Upper lobe of left lung (tissue), 6 donors: ENCODE measurements at places on chromosomes 7 and 10.

GRCh38 chr10:30928742-30929141 lies 102.9 kb downstream of the ZNF438 start:
- no peak for DNase-seq

- DNase-seq: no peak
These were observed 7.6 kb upstream of the C10orf105 start for GRCh38 chr10:71727105-71727737.

DNA sequence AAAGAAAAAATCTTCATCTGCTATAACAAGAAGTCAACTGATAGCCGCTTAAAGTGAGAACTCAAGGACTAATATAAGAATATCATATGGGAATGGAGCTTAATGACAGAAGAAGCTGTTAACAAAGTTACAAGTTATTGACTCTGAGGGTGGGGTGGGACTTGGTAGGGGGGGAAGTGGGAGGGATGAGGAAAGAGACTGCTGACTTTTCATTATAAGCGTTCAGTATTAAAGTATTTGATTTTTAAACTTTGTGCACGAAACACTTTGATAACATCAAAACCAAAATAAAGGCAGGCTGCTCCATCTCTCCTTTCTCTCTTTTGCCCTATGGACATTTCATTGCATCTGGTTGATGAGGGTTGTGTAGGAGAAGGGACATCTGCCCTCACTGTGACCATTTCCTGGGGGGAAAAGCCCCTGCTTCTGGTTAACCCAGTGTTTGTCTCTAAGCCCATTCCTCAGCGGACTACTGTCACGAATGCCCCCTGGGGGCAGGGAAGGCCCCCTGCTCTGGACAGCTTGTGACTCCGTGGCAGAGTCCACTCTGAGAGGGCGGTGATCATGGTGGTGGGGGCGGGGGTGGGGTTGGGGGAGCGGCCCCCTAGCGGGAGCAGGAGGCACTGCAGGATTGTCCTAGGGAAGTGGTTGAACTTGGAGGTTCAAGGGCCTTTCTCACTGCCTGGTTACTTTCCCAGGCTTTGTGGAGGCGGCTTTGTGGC lies 17.4 kb downstream of the SLC13A4 start:
- DNase-seq: no peak

DNA sequence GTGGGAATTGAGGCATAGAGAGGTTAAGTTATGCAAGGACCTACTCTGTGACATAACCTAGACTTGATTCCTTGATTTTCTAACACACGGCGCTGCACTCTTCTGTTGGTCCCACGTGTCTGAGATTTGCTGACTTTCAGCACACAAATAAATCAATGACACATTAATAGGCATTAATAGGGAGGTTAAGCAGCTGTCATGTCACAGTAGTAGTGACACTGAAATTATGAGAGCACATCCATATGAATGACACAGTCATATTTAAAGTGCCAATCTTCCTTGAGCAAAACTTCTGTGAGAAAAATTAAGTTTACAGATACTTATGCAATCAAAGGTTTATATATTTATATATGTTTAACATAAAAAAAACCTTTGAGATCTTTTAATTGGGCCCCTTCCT lies 805.4 kb upstream of the SORCS1 start:
- DNase-seq: no peak

GRCh38 chr7:116258734-116259133 lies 48.4 kb downstream of the TES start:
- no peak for DNase-seq

DNA sequence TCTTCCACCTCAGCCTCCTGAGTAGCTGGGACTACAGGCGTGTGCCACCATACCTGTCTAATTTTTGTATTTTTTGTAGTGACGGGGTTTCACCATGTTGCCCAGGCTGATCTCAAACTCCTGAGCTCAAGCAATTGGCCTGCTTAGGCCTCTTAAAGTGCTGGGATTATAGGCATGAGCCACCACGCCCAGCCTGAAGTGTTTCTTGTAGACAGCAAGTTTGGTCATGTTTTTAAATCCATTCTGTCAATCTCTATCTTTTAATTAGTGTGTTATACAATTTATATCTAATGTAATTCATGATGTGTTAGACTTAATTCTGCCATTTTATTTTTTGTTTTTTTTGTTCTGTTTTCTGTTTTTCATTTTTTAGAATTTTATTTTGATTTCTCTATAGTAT lies 17.2 kb upstream of the MXI1 start:
- no peak for DNase-seq

GRCh38 chr10:60914690-60915141 lies 29.3 kb downstream of the RHOBTB1 start:
- no peak for DNase-seq

DNA sequence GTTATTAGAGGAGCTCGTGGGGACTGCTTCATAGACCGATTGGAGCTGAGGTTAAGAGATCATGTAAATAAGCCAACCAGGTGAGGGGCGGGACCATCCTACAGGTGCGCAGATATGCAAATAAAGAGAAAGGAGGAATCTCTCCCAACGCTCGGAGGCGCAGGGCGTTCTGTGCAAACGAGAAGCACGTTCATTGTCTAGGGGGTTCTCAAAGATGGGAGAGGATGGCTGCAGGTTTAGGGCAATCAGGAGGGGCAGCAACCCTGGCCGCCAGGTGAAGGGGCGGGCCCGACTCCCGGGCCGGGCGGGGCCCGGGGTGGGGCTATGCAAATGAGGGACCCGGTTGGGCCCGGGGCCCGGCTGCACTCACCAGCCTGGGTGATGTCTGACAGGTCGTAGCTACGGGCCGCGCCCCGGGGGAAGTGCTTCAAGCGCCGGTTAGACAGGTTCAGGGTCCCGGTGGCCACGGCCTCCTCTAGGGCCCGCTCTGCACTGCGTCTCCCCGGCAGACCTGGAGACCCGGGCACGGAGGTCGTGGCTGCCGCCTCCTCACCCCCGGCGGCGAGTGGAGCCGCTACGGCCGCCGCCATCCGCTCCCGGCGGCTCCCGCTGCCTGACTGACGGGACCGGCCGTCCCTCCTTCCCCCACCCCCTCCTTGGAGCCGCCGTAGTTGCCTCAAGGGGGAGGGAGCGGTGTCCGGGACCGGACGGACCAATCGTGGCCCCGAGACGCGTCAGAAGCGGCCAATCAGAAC lies at the start of gene LRCH4:
Gene LRCH4, minus strand, starts transcription at position 619 of the 755 bp plus-strand sequence. Its CDS starts 29 bp downstream, at position 590.
- peak; percentile 77 for DNase-seq

- DNase-seq: no peak
These were observed 52.4 kb downstream of the CAMK2B start for GRCh38 chr7:44272981-44273380.

DNA sequence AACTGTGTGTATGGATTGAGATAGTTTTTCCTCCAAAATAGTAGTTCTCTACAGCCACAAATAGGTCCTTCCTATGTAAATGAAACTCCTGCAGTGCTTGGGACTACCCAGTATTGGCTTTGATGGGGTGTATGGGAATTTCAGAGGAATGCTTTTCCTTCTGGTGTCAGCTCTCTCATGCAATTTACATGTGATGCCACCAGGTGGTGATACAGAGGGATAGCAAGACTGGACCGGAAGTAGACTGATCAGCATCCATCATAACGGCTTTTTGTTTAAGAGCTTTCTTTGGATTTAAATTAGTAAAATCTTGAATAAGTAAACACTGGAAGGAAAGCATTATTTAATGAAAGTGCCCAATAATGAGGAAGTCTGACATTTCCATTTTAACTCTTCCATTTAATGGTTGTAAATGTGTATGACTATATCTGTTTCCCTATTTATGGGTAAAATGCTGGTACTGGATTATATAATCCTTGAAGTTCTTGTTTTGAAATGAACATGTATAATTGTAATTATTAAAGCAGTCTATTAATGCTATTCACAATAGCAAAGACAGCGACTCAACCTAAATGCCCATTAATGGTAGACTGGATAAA lies 22.7 kb downstream of the DYNC1I1 start:
- no peak for DNase-seq

DNA sequence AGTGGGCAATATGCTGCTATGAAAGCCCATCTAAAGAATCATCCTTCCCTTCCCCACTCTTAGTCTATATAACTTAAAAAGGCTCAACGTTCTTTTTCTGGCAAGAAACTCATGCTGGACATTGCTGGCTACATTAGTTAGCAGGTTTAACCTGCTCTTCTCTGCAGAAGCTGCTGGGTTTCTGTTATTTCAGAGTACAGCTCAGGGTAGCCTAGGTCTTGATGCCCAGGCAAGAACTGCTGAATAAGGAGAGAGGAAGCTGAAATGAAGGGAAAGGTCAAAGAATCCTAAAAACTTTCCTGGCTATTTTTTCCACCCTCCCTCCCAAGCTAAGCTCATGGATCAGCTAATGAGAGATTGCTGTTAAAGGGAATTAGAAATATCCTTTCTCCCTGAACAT lies 79.4 kb downstream of the ANKIB1 start:
- DNase-seq: no peak

DNA sequence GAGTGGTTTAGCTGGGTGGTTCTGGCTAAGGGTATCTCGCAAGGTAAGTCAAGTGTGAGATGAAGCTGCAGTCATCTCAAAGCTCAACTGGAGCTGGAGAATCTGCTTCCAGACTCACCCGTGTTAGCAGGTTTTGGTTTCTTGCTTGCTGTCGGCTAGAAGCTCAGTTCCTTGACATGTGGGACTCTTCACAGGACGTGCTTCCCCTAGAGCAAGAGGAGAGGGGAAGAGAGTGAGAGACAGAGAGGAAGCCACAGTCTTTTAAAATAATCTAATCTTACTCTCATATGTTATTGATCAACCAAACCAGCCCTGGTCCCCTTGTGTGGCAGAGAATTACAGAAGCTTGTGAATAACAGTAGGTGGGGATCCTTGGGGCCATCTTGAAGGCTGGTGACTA lies 199.5 kb downstream of the REEP3 start:
- no peak for DNase-seq

GRCh38 chr7:93013446-93014061 lies 104.2 kb downstream of the SAMD9 start:
- DNase-seq: no peak

GRCh38 chr7:138979226-138979979 lies 1.8 kb downstream of the KIAA1549 start:
- DNase-seq: no peak

DNA sequence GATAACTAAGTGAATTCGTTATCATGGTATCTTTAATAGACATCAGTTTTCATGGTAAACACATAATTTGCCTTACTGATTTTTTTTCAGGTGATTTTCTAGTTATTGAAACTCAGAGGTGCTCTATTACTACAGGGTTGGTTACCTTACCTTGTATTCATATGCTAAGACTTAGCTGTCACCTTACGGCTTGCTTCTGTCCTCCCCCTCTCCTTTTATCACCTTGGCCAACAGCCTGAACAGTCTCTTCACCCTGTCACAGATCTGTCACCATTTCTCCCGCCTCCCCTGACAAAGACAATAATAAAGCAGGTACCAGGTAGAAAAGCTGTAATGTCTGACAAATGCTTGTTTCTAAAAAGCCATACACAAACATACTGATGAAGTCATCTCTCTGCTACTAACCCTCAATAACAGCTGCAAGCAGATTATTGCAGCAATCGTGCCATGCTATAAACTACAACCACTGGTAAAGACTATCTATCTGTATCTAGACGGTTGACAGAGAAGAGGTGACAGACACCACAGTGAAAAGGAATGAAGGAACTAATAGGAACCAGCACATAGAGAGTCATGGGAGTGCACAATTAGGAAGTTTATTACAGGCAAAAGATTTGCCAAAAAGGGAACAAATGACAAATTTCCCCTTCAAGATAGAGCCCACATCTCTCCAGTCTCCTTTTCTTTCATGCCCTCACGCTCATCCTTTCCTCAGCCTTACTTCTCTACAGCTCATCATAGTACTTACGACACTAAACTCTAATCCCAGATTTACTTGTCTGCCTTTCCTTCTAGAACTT lies 57.2 kb downstream of the ARHGAP12 start:
- no peak for DNase-seq

DNA sequence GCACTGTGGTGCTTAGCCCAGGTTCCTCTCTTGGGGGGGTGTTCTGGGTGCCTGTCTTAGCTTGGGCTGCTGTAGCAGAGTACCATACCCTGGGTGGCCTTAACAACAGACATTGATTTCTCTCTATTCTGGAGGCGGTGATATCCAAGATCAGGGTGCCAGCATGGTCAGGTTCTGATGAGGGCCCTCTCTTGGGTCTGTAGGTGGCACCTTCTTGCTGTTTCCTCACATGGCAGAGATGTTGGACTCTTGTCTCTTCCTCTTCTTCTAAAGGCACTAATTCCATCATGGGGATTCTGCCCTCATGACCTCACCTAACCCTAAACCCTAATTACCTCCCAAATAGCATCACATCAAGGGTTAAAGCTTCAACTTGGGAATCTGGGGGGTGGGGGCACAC lies 19.9 kb upstream of the CRHR2 start:
- no peak for DNase-seq

GRCh38 chr7:87810130-87810529 lies 66.0 kb downstream of the SLC25A40 start:
- no peak for DNase-seq

GRCh38 chr7:112357136-112357535 lies 93.1 kb upstream of the IFRD1 start:
- no peak for DNase-seq

DNA sequence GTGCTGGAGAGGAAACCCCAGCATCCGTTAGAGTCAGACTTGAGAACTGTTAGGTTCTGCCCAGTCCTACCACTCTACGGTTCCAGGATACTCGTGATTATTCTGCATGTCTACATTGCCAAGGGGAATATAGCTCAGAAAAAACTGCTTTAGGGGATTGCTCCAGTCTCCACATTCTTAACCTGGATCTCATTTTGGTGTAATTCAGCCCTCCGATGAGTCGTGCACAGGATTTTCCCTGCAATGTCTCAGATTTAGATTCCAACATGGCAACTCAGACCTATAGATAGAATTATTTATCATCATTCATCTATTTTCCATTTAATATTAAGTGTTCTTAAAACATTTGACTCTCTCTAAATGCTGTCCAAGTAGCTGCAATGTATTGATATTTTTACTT lies 121.1 kb upstream of the ZEB1 start:
- no peak for DNase-seq

DNA sequence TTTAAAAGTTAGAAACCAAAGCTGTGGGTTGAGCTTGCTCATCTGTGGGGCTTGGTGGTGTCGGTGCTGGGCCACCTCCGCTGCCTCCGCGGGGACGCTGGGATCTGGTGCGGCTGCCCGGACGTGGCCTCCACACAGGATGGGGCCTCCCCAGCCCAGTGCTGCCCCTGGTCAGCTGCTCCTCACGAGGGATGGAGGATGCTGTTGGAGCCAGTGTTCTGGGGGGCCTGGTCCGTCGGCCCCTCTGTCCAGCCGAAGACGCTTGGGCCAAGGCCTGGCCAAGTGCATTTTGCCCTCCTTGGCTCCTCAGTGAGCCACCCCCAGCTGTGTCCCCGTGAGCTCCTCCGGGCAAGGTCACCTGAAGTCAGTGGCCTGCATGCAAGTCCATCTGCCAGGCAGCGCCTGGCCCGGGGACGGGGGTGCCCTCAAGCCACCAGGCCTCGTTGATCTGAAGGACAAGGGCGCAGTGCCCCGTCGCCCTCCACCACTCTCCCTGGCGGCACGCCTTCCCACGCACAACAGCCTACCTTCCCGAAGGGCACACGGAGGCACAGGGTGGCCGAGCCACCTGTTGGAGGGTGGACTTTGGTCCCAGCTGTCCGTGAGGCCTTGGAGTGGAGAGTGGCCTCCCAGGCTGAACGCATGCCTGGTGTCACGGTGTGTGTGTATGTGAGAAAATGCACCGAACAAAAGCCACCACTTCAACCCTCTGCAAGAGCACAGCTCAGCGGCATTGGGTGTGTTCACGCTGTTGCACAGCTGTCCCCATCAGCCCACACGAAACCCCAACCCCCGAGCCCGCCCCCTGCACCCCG lies 27.3 kb downstream of the KNDC1 start:
- DNase-seq: peak; percentile 84

GRCh38 chr10:59332581-59332980 lies 29.8 kb downstream of the FAM13C start:
- no peak for DNase-seq
